ENCODE measurements at places on chromosomes 3 and 15.

DNA sequence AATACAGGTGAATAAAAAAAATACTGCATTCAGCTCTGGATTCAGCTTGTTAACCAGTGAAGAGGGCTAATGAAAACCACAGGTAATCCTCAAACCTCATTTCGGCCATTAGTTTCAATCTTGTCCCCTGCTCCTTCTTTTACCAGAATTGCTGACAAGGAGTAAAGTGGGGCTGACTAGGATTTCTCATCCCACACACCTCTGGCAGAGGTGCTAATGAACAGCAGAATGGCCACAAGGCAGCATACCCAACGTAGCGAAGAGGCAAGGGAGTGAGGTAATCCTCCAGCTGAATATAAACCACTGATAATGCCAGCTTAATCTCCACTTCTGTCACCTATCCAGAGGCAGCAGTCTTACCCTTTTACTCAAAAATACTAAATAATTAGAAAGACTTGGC lies 248.8 kb upstream of the CDIN1 start:
- DNase-seq = no peak

GRCh38 chr3:8709801-8710507 lies 23.6 kb upstream of the CAV3 start:
- DNase-seq = no peak

DNA sequence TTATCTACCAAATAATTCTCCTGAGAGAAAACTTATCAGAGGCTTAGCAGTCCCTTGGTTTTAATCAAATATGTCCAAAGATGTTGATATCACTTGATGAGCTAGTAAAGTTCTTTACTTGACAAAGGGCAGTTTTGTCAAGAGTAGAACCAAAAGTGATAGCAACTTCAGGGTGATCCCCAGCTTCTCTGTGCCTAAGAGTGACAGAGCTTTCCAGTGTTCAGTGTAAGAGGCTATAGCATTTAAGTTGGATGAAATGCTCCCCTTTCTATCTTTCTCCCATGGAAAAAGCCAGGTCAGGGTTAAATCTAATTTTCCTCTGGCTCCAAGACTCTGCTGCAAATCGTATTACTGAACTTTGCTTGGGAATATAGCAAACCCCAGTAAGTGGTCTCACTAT lies 120.8 kb downstream of the UNC13C start:
- DNase-seq = no peak

DNA sequence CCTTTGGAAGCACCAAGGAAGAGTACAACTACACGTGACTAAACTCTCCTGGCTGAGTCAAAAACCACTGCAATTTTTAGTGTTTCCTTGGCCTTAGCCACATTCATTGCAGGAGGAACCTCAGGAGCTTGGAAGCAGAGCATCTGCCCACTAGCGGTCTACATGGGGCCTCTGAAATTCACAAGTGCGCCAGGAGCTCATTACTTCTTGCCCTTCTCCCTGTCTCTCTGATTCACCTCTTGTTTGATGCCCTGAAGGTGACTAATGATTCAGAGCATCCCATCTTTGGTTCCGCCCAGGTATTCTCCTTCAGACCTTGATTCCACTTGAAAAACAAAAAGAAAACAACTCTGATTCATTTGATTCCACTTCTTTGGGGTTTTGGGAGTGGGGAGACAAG lies 201.1 kb upstream of the LPP start:
- DNase-seq = no peak

GRCh38 chr3:27923349-27924068 lies 201.4 kb upstream of the EOMES start:
- DNase-seq = no peak

DNA sequence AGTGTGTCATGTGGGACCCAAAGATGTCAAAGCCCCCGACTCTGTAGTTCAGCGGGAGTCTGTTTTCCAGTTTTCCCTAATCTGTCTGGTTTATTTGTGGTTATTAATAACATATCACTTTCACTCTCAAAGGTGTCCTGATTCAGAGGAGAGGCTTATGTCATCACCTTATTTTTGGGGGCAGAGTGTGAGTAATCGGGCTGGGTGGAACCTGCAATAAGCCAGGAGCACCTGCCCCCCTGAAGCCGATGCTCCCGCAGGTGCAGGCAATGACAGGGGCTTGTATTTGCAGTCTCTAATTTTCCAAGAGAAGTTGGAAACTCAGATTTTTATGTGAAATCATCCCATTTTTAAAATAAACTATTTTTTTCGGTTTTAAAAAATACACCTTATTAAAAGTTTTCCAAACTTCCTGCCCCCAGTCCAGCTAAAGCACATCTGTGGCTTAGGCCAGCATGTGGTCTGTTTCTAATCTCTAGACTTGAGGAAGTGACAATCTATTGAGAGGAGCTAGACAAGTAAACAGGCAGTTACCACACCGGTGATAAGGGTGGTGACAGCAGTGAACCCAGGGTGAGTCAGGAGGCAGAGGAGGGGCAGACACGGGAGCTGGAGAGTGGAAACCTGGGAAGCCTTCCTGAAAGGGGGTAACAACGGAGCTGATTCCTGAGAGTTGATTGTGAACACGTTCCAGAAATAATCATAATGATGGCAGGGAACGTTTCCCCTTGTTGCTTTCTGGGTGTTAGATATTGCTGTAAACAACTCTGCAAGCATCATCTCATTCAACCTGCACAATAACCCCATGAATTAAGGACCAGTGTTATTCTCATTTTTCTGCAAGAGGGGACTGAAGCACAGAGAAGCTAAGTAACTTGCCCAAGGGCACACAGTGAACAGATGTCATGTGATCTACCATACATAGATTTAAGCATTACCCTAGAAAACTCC lies 37.2 kb downstream of the BHLHE40 start:
- DNase-seq = no peak

- no peak for DNase-seq
Measured at GRCh38 chr3:76107935-76108570, 322.7 kb upstream of the ZNF717 start.
